ENCODE measurements at places on chromosomes 13 and 19. TPM values are rescaled to one million over a fixed set of nuclear protein-coding genes. Genes with fewer than 3 reads are reported as not detected.

DNA sequence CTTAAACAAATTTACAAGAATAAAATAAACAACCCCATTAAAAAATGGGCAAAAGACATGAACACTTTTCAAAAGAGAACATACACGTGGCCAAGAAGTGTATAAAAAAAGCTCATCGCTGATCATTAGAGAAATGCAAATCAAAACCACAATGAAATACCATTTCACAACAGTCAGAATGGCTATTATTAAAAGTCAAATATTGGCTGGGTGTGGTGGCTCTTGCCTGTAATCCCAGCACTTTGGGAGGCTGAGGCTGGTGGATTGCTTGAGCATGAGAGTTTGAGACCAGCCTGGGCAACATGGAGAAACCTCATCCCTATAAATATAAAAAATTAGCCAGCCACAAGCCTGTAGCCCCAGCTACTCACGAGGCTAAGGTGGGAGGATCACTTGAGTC is 89.9 kb downstream of the UBL3 start:
- DNase-seq = no peak

- DNase-seq = peak; percentile 61
Observed at GRCh38 chr13:23673354-23673753, 103.1 kb downstream of the TNFRSF19 start.

GRCh38 chr13:99258946-99259345 is 767 bp upstream of the GPR18 start:
- no peak for DNase-seq

- DNase-seq = no peak
Observed at GRCh38 chr19:49387936-49388372, at the start of gene KASH5. TSS of gene KASH5 (plus strand) at chr19:49388249. CDS start at chr19:49390884, 2,635 bp downstream.

GRCh38 chr13:112852392-112852791 is 116.6 kb upstream of the MCF2L start:
- no peak for DNase-seq

GRCh38 chr19:18289471-18290301 is 8.3 kb upstream of the JUND start:
- no peak for DNase-seq

The SLC25A23 gene
- 68.6 TPM for total RNA-seq

The CEACAM8 gene
- not detected for total RNA-seq

All from kidney epithelial cell (primary cell).